ENCODE measurements at places on chromosomes 1 and 21. TPM values are rescaled to one million over a fixed set of nuclear protein-coding genes. Genes with fewer than 3 reads are reported as not detected.

The LORICRIN gene
- not detected for total RNA-seq

DNA sequence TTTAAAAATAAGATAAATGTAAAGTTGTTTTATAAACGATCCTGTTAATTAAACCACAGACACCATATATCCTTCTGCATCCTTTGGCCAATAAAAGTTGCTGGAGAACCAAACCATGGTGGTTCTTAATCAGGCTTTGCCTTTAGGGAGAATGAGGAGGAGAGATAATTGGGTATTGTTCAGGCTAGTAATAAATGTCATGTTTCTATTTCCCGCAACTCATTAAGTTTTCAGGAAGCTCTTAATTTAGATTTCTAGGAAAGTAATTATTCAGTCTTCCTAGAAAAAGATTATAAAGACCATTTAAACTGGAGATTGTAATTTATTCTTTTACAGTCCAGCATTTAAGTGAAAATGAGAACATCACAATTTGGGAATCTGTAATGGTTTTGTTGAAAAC lies 34.5 kb downstream of the RAB4A start:
- DNase-seq, result no peak

GRCh38 chr1:2304921-2305681 lies 77.0 kb downstream of the SKI start:
- DNase-seq, result no peak

The PLA2G2C gene
- total RNA-seq, result not detected

DNA sequence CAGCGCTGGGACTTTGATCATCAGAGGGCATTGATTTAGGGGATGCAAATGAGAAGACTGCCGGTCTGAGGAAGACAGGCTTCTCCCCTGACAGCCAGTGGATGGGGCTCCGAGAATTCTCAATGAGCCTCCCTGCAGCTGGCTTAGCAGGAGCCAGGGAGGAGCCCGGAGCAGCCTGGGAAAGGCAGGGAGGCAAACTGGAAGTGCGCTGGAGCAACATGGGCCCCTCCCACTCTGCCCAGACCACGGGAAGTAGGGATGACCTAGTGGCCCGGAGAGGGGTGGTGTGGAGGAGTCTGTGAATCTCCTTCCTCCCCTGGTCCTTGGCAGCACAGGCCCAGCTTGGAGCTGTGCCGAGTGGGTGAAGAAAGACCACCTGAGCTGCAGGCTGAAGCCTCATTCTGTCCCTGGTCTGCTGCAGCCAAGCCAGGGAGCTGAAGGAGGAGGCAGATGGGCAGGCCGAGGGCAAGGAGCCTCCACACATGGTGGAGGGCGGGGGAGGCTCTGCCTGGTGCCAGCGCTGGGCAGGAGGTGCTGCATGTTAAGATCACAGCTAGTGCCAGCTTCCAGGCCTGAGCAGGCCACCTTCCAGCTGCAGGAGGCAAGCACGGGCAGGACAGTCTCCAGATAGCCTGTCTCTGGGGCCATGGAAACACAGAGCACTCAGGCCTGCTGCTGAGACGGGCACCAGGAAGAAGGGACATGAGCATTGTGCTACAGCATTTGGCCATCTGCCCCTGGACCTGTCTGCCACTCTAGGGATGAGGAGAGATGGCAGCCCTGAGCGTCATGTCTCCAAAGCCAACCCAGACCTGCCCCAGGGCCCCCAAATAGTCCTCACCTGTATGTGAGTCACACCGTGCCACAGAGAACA lies 12.2 kb upstream of the CLSTN1 start:
- DNase-seq, result peak; percentile 38

DNA sequence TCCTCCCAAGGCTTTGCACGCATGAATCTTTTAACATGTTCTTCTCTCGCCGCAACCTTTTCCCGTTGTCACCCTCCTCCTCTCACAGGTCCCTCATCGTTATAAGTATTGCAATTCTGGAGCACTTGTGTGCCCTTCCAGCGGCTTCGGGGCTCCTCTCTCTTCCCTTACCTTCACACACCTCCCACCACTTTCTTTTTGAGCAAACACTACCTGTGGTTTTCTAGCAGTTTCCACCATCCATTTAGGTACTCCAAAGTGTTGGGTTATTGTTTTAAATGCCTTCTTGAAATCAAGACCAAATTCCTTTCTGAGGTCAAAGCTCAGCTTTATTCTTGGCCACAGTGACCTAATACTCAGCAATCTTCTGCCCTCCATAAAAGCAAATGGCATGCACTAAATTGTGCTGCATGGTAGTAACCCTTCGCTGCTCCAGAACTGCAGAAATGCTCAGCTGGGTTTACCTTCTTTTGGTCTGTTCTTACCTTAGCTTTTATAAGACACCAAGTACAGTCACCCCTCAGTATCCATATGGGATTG lies 472.4 kb downstream of the SETD4 start:
- no peak for DNase-seq

The AMY2A gene
- total RNA-seq, result not detected

The PKLR gene
- under 0.01 TPM for total RNA-seq

- DNase-seq, result no peak
These were observed 36.1 kb upstream of the KHDRBS1 start for GRCh38 chr1:31977385-31978131.
